ENCODE measurements at places on chromosomes 2 and 18. TPM values are rescaled to one million over a fixed set of nuclear protein-coding genes. Genes with fewer than 3 reads are reported as not detected.

DNA sequence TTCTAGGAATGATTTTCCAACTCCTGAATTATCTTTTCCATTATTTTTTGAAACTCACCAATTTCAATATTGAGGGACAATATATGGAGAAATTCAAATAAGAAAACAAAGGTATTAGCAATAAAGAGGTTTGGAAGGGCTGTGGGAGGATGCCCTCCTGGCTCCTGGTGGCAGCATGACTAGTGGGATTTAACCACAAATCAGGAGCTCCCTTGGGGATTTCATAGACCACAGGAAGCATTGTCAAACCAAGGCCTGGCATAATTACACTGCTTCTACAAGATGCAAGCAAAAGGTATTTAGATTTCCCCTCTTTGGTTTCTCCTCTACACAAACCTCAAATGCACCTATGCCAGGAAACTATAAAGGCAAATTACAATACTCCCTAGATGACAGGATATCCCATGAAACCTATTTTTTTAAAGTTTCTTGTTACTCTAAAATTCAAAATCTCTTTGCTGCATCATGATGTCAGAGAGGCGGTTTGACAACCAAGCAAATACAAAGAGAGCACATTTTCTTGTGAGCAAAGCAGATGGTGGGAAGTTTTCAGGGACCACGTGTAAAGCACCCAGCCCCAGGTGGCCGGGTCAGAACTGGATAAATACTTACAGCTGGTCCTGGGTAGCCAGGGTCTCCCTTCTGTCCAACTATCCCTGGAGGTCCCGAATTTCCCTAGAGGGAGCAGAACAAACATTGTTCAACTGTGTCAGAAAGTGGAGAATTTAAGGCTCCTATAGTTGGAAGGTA lies 67.9 kb downstream of the COL6A3 start:
- peak; percentile 38 for DNase-seq

- no peak for DNase-seq
Measured at GRCh38 chr2:214130114-214130513, 280.7 kb upstream of the VWC2L start.

DNA sequence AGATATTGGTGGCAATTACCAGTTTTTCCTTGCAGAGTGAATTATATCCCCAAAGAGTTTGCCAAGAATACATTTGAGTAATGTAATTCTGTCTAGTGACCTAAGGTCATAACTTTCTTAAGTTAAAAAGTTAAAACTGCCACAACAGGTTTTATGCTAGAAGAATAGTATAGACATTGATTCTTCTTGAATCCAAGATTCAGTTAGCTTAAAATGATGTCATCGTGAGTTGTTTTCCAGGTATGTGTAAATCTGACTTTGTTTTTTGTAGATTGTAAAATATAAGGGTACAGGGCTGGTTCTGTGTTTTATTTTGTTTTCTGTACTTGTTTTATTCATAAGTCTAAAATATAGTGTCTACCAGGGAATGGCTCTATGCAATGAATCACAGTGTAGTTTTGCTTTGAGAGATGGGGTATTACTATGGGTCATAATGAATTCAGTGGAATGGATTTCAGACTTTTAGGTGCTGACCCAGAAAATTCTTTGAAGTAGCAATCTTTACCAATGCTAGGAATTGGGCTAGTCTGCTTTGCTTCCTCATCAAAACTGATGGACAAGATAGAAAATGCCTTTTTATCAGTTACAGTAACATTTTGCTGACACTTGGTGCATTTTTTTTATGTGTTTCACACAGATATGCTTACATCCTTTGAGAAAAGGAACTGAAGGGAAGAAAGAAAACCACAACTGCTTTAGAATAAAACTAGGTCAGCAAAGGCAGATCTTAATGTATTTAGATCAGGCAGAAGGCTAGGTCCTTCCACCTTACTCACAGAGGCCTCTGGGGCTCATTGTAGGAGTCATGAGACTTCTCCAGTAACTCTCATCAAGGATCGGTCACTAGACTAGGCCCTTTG lies 20.8 kb upstream of the MGAT5 start:
- DNase-seq = no peak

DNA sequence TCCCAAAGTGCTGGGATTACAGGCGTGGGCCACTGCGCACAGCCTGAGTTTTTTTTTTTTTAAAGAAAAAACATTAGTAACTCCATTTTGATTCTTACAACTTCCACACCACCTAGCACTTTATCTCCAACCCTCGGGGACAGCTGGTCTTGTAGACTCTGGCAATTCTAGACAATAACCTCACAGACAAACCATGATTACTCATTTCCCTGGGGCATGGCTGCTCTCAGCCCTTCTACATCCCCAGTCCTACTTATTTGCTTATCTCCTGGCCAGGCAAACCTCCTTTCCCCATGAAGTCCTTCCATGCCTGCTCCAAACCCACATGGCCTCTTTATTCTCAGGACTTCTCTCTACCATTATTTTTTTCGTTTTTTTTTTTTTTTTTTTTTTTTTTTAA lies 91.1 kb downstream of the ACTR3 start:
- DNase-seq = no peak

- DNase-seq = no peak
Measured at GRCh38 chr2:211045025-211045424, 488.6 kb downstream of the CPS1 start.

GRCh38 chr2:218383892-218384519 lies 1.9 kb downstream of the SLC11A1 start:
- no peak for DNase-seq

- no peak for DNase-seq
Measured at GRCh38 chr2:59662127-59662861, 891.2 kb downstream of the BCL11A start.

GRCh38 chr18:69226971-69227370 lies 173.7 kb upstream of the DOK6 start:
- DNase-seq = no peak

DNA sequence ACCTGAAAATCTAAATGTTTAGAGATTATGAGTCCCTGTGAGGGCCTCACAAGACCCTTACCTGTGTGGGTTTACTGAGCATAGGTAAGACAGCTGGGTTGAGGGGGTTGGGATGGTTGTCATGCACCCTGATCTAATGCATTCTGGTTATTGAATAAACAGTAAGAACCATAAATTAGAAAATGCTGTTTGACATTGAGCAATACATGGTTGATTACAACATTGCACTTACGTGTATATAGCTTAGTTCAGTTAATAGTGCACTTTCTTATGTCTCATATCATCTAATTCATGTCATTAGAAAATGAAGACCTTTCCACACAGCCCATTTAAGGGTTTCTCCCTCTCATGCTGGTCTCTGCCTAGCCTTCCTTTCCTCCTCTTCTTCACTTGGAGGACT lies 253.5 kb upstream of the ATP5MC3 start:
- no peak for DNase-seq

- no peak for DNase-seq
Measured at GRCh38 chr18:7557973-7558372, 9.1 kb upstream of the PTPRM start.

DNA sequence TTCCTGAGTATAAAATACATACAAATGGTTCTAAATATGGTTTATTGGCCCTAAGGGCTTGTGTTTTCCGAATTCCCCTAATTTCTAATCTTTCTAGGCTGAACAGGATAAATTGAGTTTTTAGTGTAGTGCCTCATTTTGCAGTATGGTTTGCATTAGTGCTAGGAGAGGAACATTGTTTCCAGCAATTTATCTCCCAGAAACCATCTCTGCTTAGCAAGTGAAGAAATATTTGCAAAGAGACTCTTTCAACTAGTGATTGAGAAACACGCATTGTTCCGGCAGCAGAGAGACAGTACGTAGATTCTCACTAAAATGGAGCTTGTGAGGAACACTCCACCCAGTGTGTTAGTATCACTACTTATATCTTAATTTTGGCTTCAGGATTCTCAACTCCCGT lies 177.8 kb upstream of the EPAS1 start:
- DNase-seq = no peak

DNA sequence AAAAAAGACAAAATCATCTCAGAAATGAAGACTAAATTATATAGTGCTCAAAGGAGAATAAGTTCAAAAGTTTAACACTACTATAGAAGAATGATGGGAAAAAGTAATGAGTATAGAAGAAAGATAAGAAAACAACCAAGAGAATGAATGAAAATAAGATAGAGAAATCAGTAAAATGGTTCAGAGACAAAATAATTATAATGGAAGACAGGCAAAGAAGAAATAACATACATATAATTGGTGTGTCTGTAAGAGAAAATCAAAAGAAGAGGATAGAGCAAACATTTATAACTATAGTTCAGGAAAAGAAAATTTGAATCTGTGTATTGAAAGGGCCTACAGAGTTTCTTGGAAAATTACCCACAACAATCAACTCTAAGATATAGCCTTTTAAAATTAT lies 43.5 kb downstream of the DNAH6 start:
- no peak for DNase-seq

DNA sequence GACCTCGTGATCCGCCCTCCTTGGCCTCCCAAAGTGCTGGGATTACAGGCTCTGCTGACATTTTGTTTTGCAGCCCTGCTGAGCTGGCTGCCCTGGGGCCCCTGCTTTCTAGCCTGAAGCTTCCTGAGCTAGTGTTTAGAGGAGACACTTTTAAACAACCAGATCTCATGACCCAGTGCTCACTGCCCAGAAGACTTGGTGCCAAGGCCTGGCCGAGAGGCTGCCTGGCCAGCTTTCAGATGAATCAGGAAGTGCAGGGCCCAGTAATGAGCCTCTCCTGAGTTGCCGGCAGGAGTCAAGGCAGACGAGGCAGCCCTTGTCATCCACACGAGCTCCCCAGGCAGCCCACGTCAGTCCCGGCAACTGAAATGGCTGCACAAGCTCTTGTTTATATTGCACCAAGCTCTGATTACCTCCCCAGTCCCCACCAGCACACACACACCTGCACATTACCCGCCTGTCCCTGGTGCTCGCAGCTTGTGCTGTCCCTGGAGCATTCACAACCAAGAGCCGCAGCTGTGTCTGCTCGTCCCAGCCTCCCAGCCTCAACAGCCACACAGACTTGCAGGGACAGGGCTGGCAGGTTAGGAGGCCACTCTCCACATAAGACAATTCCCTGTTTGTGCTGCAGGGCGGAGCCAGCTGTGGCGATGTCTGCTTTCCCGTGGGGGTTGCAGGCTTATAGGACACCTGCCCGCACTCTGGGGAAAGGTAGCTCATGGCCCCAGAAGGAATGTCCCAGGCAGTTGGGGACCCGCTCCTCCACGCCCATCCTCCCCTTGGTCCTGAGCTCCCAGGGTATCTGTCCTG lies 331.2 kb upstream of the MYT1L start:
- no peak for DNase-seq

- DNase-seq = no peak
Measured at GRCh38 chr2:8103085-8103708, 578.7 kb upstream of the ID2 start.

DNA sequence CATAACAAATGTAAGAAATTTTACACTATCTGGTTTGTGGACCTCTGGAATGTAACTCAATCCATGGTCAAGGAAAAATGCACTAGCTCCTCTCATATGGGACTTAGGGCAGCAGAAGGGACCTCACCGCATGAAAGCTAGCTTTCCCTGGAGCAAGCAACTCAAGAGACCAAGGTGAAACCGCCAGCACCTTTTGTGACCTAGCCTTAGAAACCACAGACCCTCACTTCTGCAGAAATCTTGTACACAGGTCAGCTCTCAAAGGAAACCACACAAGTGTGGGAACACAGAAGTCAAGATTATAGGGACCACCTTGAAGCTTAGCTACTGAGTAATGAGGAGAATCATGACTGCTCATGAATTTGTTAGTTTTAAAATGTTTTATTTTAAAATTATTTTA lies 222.5 kb downstream of the DLGAP1 start:
- DNase-seq = no peak

- no peak for DNase-seq
Measured at GRCh38 chr18:13653746-13654433, 72.5 kb downstream of the FAM210A start.

PROC gene
- polyA plus RNA-seq = not detected

REG3A gene
- polyA plus RNA-seq = 0.70 TPM

GNLY gene
- not detected for polyA plus RNA-seq

TMEM131 gene
- polyA plus RNA-seq = 16.3 TPM

RASGRP3 gene
- 46.3 TPM for polyA plus RNA-seq

All from cardiac muscle cell (in vitro differentiated cells and primary cell).